Endodermal cell (in vitro differentiated cells): ENCODE measurements at places on chromosomes 3 and 15. TPM values are rescaled to one million over a fixed set of nuclear protein-coding genes. Genes with fewer than 3 reads are reported as not detected.

GRCh38 chr15:92519709-92520108, 126.0 kb downstream of the ST8SIA2 start:
- no peak overlapping the region for H3K4me3 ChIP-seq
- no peaks in the 10 kb centered on the region for H3K27me3 ChIP-seq
- DNase-seq = no peak
- no peaks in the 10 kb centered on the region for H3K36me3 ChIP-seq
- H3K27ac ChIP-seq = no peak overlapping the region

DNA sequence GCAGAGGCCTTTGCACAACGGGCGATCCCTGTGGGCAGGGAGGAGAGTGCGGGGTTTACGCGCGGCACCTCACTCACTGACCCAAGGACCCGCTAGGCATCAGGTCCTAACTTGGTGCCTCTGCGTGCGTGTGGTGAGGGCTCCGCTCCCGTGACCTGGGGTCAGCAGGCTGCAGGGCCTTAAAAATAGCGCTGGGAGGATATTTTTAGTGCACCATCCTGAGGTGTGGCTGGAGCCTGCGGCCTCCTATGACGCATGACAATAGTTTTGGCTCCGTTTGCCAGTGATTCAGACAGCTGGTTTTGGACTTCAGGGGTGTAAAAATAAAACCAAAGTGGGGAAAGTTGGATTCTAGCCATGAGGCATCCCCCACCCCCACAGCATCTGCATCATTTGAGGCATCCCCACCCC, 139.0 kb downstream of the FAM43A start:
- H3K4me1 ChIP-seq = no peaks in the 10 kb centered on the region
- no peak for DNase-seq
- H3K4me3 ChIP-seq = no peak overlapping the region
- H3K36me3 ChIP-seq = no peaks in the 10 kb centered on the region
- no peaks in the 10 kb centered on the region for H3K27me3 ChIP-seq

Gene STAC
- total RNA-seq = 1.2 and 1.5 TPM in 2 replicates

Gene PCOLCE2
- 14.2 and 18.0 TPM in 2 replicates for total RNA-seq

Gene ZPLD1
- not detected in 3 replicates for total RNA-seq

Gene SATB1
- 37.5 to 76.6 TPM (median 38.6 TPM) in 3 replicates for total RNA-seq

- peak overlapping the region; percentile 98 for H3K27ac ChIP-seq
- H3K27me3 ChIP-seq = no peaks in the 10 kb centered on the region
- peaks cover 4% of the 10 kb centered on the region for H3K4me1 ChIP-seq
- DNase-seq = peak; percentile 62
- H3K4me3 ChIP-seq = peak overlapping the region; percentile 100
Measured at GRCh38 chr3:177195242-177195991, 1.9 kb downstream of the TBL1XR1 start.

Gene RTP3
- total RNA-seq = not detected in 2 replicates

GRCh38 chr3:172586436-172586835, 63.2 kb upstream of the TNFSF10 start:
- no peaks in the 10 kb centered on the region for H3K27me3 ChIP-seq
- no peak overlapping the region for H3K27ac ChIP-seq
- no peaks in the 10 kb centered on the region for H3K36me3 ChIP-seq
- DNase-seq = no peak

DNA sequence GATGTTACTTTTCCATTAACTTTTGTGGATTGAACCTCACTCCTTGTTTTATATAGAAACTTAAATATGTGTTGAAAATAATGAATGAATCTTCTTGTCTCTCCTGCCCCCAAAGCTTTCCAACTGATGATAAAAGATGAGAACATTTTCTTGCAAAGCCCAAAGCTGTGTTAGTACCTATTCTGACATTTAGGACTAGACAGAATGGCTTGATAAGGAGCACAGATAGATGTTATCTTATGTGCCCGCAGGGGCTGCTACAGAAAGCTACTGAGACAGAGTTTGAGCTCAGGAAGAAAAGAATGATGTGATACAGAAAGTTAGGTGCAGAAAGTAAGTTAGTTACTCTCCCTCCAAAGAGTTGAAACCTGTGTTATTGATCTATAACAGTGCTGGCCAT, 109.4 kb upstream of the ATP11B start:
- peaks cover 20% of the 10 kb centered on the region for H3K27me3 ChIP-seq
- no peaks in the 10 kb centered on the region for H3K4me1 ChIP-seq

DNA sequence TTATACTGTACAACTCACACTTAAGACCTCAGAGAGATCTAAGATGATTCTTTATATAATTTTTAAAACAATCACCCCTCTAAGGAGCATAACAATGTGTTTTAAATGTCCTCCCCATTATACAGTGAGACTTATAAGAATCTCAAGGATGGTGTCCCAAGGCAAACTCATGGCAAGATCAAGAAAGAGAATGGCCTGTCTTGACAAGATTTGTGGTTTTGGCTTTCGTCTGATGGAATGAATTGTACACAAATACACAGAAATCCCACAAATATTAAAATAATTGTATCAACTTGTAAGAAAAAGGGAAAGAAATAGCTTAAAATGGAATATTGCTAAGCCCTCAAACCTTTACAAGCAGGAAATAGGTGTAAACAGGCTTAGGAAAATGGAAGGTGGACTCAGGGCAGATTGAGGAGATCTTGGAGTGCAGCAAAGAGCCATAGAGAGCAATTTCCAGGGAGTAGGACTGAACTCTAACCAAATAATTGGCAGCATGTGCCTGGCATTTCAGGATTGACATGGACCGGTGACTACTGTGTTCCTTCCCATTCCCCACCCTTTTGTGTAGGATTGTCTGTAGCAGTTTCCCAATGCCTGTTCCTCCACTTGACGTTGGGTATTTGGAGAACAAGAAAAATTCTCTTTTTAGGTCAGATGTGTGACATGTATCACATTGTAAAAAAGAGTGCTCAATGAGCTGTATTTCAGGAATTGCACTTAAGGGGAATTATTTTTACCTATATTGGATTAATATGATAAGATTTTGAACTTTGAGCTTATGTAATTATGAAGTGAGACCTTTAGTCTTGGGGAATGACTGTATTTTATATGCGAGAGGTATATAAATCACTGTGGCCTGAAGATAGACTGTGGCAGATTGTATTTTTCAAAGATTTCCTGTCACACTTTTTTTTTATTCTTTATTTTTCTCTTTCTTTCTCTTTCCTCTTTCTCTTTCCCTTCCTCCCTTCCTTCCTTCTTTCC, 317.8 kb upstream of the SLITRK3 start:
- no peaks in the 10 kb centered on the region for H3K36me3 ChIP-seq
- no peak overlapping the region for H3K27ac ChIP-seq
- no peak overlapping the region for H3K4me3 ChIP-seq
- H3K4me1 ChIP-seq = no peaks in the 10 kb centered on the region

DNA sequence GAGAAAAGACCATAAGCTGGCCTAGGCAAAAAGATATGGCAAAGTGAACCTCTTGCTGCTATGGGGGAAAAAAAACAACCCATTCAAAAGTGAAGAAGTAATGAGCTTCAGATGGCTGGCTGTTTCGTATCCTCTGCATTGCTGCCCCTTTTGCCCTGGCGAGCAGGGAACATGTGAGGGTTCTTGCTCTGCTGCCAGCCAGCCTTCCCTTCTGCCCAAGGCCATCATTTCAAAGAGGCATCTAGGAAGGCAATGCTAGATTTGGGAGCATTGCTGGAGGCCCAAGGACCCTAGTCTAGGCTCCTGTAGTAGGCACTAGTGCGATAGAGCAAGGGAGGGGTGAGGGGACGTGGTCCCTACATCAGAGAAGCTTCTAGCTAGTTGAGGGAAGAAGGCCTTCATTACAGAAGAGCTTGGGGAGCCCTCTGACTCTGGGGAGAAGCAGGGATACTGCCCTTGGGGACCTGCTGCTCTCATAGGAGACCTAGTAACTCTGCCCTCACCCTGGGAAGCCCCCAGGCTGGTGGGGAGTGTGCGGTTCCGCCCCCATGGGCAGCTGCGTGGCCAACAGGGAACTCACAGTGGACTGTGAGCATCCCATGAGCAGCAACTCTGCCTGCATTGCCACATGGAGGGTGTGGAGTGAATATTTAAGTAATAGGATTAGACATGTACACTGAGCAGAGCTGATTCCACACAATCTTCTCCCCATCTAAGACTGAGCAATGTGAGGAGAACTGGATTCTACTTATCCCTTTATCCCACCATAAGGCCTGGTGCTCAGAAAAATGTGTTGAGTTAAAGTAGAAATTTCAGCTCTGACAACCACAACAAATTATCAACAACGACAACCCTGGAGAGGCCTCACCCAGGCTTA, 21.3 kb downstream of the ITGA11 start:
- no peak for DNase-seq
- H3K36me3 ChIP-seq = no peaks in the 10 kb centered on the region
- H3K27me3 ChIP-seq = peaks cover 4% of the 10 kb centered on the region
- H3K4me1 ChIP-seq = no peaks in the 10 kb centered on the region
- no peak overlapping the region for H3K27ac ChIP-seq
